ENCODE measurements at places on chromosomes 3 and 15.

DNA sequence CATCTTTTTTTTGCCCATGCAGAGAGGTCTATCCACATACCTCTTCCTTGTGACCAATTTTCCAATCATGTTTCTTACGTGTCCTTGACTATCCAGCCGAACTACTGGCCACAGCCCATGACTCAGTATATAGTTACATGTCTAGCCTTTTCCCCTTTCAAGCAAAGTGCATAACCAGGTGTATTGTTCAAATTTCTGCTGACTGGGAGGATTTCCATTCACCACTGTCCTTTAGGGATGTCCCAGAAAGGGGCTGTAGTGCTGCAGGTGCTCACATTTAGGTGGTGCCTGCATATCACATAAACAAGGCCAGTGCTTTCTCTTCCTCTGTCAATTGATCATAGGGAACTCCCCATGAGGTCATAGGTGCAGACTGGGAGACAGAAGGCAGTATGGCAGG is 69.4 kb upstream of the ALDH1A3 start:
- DNase-seq: no peak

DNA sequence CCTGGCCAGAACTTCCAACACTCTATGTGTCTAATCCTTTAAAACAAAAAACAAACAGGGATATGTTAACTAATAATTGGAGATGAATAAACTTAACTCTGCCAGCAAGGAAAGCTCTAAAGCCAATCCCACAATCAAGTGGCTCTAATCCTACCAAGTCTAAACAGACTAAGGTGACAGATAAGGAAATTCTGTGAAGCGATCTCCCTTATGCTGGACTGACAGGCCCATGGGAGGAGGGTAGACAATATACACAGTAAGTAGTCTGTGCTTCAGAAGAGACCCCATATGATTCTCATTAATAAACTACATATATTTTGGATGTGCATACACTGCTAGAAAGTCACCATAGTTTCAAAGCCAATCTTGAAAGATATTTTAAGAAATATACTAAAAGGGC is 10.1 kb downstream of the VPS13C start:
- DNase-seq: no peak

DNA sequence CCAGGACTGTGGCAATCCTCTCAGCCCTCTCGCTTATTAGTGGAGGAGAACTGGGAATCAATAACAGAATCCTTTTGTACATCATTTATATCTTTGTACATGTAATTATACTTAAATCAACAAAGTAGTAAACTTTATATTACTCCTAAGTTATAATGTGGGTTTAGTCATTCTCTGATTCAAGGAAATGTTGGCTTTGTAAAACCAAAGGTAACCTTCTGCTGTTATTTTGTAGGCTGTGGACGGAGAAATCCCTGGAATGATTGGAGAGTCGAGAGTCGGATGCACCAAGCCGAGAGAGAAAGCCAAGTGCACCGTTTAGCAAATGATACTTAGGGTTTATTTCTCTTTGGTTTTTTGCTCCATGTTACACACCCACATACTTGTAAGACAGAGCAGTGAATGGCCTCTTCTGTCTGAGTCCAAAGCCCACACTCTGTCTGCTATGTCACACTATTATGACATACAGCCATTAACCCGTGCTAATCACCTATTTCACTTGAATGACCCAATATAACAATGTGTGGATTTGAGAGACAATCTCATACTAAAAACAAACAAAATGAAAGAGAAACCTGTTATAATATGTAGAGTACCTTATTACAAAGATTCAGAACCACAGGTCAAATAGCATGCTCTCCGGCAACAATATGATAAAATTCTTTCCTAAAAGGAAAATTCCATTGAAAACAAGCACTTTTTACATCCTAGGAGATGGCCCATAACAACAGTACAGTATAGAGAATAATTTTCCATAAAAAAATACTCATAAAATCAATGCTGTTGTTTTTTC is 72.2 kb downstream of the MECOM start:
- DNase-seq: no peak

DNA sequence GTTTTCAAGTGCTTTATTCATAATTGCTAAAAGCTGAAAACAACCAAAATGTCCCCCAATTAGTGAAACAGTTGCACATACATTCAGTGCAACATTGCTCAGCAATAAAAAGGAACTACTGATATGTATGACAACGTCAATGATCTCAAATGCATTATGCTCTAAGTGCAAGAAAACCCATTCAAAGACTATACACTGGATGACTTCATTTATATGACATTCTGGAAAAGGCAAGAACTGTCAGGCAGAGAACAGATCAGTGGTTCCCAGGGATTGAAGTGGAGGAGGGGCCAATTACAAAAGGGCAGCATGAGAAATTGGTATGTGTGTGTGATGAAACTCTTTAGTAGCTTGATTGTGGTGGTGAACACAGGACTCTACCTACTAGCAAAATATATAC is 585.6 kb downstream of the TBL1XR1 start:
- DNase-seq: no peak

DNA sequence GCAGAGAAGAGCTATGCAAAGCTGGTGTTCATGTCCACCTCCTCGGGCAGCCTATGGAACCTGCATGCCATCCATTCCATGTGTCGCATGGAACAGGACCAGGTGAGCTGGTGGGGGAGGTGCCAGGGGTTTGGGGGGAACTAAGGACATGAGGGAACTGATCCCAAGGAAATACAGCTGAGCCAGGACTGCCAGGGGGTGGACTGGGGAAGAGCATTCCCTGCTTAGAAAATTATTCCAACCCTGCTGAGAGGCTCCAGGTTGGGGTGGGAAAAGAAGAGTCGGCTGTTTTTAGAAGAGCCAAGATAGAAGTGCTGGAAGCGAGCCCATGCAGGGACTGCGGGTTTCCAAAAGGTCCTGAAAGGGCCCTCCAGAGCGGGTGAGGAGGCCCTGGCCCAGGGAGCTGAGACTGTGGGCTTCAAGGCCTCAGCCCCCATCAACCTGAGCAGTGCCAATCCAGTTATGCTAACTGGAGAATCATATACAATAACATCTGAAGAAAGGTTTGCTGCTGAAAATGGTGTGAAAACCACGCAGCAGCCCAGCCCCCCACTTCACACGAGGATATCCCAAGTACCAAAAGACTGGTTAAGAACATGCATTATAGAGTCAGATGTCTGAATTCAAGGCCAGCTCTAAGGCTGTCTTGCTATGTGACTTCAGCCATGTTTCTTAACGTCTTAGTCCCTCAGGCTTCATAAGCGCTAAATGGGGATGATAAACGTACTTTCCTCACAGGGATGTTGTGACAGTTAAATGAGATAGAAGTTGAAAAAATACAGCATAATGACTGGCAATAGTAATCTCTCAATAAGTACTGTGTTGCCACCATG is 7.8 kb downstream of the DISP2 start:
- DNase-seq: no peak

GRCh38 chr15:70618929-70619328 is 144.4 kb downstream of the UACA start:
- no peak for DNase-seq

DNA sequence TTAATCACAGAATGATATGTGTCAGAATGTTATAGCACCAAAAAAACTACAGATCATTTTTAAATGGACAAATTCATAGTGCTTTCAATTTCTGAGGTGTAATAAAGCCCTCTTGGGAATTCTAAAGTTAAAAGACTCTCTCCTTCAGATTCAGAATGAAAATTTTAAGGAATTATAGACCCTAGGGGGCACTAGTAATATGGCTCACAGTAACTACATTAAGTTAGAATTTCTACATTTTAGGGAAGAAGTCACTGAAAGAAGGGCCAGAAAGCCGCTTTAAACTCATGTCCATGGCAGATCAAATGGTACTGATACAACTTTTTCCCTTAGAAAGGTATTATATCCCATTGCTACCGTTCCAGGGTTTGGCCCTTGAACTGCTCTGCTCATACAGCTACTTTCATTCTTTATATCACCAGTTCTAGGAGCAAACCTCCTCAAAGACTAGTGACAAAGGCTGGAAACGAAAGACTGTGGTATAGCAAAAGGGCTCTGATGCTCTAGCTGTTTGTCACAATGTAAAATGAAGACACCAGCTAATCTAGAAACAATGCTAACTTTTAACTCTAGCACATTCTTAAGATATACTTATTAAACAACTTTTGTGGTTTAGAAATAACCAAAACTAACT is 18.1 kb downstream of the DAZL start:
- no peak for DNase-seq

GRCh38 chr3:25171897-25172296 is 256.2 kb upstream of the RARB start:
- DNase-seq: no peak

GRCh38 chr15:43285609-43286037 is 18.9 kb upstream of the TGM5 start:
- peak; percentile 57 for DNase-seq

GRCh38 chr3:173049360-173049759 is 91.7 kb downstream of the SPATA16 start:
- DNase-seq: no peak

DNA sequence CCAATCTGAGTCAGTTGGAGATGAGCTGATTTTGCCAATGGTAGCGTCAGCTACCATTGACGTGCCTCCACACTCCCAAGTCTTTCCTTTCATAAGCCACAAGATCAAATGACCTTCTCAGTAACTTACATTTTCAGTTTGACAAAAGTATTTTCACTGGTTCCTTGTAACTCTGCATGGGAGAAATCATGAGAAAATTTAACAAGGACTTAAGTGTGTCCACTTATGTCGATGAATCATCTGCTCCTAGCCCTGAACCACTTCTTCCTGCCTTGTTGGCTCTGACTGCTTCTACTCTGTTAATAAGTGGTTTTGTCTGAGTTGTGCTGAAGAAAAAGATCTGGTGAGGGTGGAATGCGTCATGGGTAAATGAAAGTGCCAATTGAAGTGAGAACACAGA is 101.2 kb downstream of the NFKBIZ start:
- peak; percentile 95 for DNase-seq

GRCh38 chr3:150238995-150239619 is 169.0 kb upstream of the TSC22D2 start:
- DNase-seq: no peak

DNA sequence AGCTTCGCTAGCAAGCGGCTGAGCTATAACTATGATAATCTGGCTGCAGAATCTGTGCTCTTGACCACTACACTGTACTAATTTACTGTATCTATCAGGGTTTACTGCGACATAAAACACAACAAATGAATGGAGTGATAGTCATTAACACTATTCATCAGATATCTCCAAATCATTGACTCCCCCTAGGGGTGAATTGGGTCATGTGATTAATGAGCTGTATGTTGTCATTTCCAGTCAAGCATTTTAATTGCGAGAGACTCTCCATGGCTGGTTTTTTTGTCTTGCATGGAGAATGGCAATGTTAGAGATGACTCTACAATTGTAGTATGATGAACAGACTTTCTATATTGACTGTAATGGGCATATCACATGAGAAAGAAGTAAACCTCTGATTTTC is 10.5 kb upstream of the TM4SF18 start:
- no peak for DNase-seq

DNA sequence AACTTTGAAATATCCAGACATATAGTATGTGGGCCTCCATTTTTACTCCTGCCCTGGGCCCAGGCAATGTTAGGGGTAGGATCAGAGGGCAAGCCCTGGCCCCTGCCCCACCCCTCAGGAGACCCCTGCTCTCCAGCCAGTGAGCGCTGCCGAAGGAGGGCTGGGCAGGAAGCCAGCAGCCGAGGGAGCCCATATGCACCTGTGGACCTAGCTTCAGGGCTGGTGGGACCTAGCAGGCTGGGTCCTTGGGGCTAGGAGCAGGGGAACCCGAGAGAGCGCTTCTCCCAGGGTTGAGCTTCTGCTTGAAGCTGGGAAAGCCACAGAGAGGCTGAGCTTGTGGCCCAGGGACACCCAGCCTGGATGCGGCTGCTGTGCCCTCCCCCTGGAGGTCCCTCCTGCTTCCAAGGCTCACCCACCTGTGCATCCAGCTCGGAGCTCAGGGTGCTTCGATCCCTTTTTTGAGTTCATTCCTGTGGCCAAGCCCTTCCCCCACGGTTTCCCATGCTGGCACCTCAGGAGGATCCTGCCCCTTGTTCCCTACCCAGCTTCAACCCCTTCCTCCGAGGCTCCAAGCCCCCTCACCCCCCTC is 21.0 kb upstream of the CYP11A1 start:
- no peak for DNase-seq

- DNase-seq: no peak
Measured at GRCh38 chr3:14741510-14741909, 66.6 kb downstream of the C3orf20 start.

GRCh38 chr15:29698030-29698701 is 124.1 kb downstream of the TJP1 start:
- DNase-seq: peak; percentile 82

DNA sequence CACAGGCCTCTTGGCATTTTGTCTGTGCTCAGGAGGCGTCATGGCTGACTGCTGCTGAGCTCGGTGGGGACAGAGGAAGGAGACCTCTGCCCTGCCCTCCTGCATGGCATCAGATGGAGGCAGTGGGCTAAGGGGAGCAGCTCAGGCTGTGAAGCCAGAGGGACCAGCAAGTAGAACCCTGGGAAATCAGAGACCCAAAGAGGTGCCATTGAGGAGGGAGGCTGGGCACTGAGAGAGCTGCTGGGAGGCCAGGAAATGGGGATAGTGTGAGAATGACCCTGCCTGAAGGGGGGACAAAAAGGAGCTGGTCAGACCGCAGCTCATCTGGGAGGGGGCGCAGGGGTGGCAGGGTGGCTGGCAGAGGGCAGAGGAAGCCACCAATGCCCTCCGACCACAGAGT is 136.8 kb downstream of the FBLN2 start:
- no peak for DNase-seq

GRCh38 chr3:155744010-155744625 is 753 bp downstream of the PLCH1 start:
- peak; percentile 22 for DNase-seq

DNA sequence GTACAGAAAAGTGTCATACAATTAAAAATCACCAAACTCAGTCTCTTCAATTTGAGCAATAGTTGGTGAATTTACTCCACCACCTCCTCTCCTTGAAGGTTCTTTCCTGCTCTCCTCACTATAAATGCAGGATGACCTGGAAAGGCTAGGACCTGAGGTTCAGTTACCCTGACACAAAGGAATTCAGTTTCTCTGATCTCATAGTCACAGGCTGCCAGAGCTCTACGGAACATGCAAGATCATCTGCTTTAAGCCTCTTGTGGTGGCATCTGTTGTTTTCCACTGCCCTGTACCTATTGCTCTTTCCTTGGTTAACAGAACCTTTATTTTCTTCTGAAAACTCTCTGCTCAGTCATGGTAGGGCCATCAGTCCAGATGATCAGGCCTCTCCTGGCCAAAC is 4.9 kb upstream of the TP63 start:
- DNase-seq: no peak

GRCh38 chr3:171526146-171526545 is 65.9 kb upstream of the TNIK start:
- peak; percentile 18 for DNase-seq

GRCh38 chr3:123194552-123194951 is 7.2 kb upstream of the SEC22A start:
- peak; percentile 13 for DNase-seq

DNA sequence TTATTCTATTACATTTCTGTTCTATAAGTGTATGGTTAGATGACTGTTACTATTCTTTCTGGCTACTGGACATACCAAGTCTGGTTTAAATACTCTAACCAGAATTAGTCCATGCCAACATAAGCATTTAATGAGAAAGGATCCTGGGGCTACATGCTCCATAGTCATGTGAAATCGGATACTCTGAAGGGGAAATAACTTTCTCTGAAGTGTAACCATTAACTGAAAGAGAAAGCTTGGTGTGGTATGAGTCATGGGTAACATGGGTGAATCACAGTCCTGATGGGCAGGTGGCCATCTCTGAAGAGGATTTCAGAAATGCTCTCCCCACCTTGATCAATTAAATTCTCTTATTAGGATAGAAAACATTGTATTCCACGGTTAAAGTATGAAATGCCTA is 69.4 kb downstream of the FHIT start:
- peak; percentile 90 for DNase-seq

GRCh38 chr15:79950247-79950646 is 20.7 kb downstream of the BCL2A1 start:
- no peak for DNase-seq
